Stimulated activated CD8-positive, alpha-beta memory T cell treated with anti-CD3 and anti-CD28 coated beads, Interleukin-2, amount 100 ng/mL, for 1 hour (primary cell): ENCODE measurements at places on chromosomes 7 and 10.

DNA sequence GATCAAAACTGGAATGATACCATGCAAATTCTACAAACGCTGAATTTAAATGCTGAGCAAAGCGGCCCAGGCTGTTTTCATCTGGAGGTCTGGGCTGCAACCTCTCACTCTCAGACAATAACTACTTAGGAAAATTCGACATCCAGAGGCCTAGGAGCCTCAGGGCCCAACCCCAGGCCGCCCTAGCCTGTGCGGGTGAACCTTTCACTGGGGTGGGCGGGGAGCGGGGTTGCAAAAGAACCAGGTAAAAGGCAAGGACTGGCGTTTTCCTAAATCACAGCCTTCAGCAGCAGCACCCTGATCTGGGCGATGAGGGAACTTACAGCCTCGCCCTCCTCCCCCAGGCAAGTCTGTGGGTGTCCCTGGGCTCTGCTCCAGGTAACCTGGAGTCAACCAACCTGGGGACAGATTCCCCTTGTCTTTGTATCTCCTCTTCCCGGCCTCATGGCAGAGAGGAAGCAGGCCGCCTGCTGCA lies 33.4 kb downstream of the CALML5 start:
- no peak for DNase-seq

DNA sequence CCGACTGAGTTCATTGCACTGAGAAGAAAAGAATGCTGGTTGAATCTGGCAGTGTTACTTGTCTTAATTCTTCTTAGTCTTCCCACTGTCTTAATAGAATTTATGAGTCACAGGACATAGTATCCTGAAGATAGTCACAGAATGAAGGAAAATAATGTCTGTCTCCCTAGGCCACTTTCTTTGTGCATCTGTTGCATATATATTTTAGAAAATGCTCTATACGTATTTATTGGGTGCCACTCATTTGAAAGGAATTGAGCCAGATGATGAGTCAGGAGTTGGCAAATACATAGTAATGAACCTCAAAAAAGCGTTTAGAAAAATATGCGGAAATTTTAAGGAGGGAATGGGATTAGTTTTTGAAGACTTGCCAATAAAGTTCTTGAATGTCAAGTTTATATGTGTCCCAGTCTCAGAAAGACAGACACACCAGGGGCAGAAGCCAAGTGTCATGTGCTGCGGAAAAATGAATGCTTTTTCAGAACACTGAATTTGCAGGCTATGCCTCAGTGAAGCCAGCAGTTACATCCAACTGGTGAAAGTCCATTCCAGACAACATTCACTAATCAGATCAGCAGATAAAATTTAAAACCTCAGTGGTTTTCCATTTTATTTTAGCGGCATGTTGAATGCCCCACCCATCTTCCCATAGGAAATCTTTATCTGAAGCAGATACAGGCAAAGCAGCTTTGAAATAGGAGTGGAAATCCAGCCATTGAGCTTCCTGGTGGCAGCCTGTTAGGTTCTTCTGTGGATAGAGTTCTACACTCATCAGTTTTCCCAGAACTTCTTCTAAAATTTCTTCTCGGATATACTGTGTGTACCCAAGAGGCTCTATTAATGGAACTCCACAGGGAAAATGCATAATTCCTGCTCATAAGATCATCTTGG lies 308.4 kb downstream of the BICC1 start:
- DNase-seq: no peak

GRCh38 chr10:124896751-124897150 lies 45.2 kb upstream of the ZRANB1 start:
- DNase-seq: no peak

- no peak for DNase-seq
Observed at GRCh38 chr10:42654419-42654818, 16.0 kb upstream of the ZNF33B start.

GRCh38 chr7:159139639-159140038 lies 5.0 kb downstream of the VIPR2 start:
- DNase-seq: no peak

DNA sequence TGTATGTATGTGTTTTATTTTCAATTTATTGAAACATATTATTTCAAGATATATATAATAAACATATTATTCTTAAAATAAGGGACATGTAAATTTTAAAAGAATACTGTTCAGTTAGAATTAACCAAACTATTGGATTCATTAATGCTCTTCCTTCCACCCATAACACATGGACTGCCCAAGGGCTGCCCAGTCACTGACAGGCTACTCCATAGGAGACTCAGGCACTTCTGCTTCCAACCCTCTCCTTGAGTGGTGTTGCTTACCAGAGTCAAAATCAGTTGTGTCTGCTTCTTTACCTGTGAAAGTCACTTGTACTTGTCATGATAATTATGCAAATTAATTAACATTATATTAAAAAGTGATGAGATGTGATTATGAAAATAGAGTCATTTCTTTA lies 9.8 kb upstream of the GPR37 start:
- DNase-seq: no peak

- no peak for DNase-seq
Observed at GRCh38 chr10:33489501-33490176, 155.2 kb upstream of the NRP1 start.

DNA sequence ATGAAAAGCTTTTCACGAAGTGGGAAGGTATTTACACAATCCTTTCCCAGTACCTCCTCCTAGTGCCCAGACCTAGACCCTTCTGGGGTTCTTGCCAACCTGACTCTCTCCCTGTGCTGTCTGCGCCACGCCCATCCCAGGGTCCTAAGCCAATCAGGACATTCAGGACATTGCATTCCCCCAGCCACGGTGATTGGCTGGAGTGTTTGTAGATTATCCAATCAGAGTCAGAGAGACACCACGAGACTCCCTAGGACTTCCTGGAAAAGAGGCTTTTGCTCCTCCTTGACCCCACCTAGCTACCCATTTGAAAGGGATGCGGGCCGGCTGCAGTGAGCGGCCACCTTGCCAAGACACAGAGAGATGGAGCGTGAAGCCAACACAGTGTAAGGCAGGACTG lies 3.5 kb upstream of the GDF2 start:
- no peak for DNase-seq

DNA sequence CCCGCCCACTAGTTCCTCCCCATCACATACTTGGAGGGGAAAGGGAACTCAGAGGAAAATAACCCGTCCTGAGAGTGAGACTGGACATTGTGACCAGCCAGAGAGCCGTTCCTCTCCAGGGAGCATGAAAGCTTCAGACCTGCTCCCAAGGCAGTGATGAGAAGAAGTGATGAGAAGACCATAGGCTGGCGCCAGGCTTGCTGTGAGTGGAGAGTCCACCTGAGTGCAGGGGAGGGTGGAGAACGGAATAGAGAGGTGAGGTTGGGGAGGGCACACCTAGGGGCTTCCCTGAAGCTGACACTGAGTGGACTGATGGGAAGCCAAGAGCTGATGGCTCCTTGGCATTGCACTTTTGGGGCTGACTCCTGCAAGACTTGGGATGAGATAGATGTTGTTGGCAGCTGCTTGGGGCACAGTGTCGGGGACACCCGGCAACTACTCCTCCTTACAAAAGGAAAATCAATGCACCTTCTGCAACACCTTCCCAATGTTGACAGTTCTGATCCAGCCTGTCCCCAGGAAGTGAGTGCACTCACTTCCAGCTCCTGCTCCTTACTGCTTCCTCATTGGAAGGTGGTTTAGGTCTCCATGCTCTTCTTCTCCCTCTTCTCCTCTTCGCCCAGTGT lies 79.4 kb downstream of the EMX2 start:
- DNase-seq: no peak

GRCh38 chr10:133565441-133566294 lies at the start of gene SYCE1:
Gene SYCE1, minus strand, starts transcription at chr10:133565583. Its CDS starts 54 bp downstream, at chr10:133565529.
- no peak for DNase-seq

DNA sequence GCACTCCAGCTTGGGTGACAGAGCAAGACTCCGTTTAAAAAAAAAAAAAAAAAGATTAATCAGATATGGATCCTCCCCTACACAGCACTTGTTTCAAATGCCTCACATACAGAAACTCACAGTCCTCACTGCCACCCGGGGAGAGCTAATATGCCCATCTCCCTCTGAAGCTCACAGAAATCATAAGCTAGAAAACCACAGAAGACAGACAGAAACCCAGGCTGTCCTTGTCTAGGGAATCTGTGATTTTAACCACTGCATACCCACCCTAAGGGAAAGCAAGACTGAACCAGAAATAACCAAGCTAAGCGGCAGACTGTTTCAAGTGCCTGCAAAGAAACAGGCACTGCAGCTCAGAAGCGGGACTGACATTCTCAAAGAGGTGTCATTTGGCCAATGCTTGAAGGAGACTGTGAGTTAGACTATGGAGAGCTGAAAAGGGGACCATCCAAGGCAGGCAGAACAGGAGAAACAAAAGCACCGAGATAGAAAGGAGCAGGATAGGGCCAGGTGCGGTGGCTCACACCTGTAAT lies 37.6 kb downstream of the SLC37A3 start:
- no peak for DNase-seq
